ENCODE measurements at places on chromosomes 1 and 21.

DNA sequence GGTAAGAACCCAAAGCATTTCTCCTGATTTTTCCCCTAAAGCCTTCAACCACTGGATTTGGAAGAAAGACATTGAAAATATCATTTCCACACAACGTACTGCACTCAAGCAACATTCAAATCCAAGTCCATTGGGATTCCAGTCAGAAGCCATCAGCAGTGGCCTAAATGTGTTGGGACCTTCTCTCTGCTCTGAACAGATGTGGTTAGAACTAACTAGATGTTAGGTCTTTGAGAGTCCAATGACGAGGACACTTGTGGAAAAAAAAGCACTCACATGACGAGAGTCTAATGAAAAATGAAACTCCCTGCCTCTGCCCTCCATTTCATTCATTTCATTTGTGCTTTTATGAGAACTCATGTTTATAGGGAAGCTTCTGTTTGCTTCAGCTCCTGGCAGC is 382.3 kb downstream of the SIPA1L2 start:
- no peak for DNase-seq

- DNase-seq, result peak; percentile 49
Observed at GRCh38 chr1:20483833-20484518, 2.0 kb downstream of the CAMK2N1 start.

- no peak for DNase-seq
Observed at GRCh38 chr1:61323681-61324328, 241.4 kb downstream of the NFIA start.

DNA sequence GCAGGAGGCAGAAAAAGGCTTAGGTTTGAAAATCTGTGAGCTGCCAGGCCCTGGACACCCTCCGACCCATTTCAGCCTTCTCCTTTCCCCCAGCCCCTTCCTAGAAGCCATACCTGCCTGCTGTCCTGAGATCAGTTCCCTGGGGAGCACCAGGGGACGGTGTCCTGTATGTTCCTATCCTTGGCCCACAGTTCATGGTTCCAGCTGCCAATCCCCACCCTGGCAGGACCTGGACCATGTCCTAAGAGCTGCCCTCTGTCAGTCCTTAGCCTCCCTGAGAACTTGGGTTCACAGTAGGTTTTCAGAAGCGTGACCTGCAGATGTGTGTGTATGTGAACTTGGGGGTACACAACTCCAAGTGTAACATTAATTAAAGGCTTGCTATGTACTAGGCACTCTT is 3.8 kb downstream of the TCEA3 start:
- no peak for DNase-seq

GRCh38 chr1:35591211-35591610 is 18.1 kb downstream of the TFAP2E start:
- DNase-seq, result no peak

- DNase-seq, result no peak
Observed at GRCh38 chr1:197093226-197093885, 26.3 kb upstream of the F13B start.

DNA sequence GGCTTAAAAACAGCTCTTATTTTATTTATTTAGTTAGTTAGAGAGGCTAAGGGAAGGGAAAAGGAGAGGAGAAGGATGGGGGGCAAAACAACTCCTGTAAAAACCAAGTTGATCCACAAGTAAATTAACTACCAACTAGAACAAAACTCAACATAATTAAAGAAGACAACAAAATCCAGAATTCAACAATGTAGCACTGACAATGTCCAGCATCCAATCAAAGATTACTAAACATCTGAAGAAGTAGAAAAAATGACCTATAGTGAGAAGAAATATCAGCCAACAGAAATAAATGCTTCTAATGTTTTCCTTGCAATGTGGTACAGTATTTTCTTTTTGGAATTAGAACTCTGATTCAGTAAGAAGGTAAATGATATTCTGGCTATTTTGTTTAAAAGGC is 160.1 kb downstream of the CDC7 start:
- no peak for DNase-seq

- DNase-seq, result no peak
Observed at GRCh38 chr1:181398544-181398943, 84.8 kb upstream of the CACNA1E start.

Measured in endothelial cell of umbilical vein (primary cell).